A172 (cell line): ENCODE measurements at places on chromosomes 7 and 10. TPM values are rescaled to one million over a fixed set of nuclear protein-coding genes. Genes with fewer than 3 reads are reported as not detected.

- no peak for DNase-seq
Measured at GRCh38 chr10:79025199-79025832, 43.5 kb upstream of the ZMIZ1 start.

GRCh38 chr7:11726001-11726793 is 105.8 kb downstream of the THSD7A start:
- no peak for DNase-seq

SLC39A12 gene
- not detected in 2 replicates for total RNA-seq

DNA sequence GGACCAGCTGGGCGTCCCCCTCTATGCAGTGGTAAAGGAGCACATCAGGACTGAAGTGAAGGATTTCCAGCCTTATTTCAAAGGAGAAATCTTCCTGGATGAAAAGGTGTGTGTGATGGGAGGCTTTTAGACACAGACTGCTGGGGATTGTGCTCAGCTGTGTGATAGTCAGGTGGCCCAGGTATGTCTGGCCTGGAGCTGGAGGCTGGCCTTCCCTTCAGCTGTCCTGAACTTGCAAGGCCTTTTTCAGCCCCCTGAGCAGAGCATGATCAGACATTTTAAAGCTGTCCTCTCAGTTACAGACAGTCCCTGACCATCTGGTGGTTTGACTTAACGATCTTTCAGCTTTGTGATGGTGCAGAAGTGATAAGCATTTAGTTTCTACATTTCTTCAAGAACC is 17.6 kb downstream of the PRXL2A start:
- DNase-seq, result no peak

- DNase-seq, result no peak
Measured at GRCh38 chr7:47726047-47726726, 144.3 kb upstream of the TNS3 start.

TYW1B gene
- 1.2 and 1.3 TPM in 2 replicates for total RNA-seq

SORCS1 gene
- 0.64 and 1.2 TPM in 2 replicates for total RNA-seq

DNA sequence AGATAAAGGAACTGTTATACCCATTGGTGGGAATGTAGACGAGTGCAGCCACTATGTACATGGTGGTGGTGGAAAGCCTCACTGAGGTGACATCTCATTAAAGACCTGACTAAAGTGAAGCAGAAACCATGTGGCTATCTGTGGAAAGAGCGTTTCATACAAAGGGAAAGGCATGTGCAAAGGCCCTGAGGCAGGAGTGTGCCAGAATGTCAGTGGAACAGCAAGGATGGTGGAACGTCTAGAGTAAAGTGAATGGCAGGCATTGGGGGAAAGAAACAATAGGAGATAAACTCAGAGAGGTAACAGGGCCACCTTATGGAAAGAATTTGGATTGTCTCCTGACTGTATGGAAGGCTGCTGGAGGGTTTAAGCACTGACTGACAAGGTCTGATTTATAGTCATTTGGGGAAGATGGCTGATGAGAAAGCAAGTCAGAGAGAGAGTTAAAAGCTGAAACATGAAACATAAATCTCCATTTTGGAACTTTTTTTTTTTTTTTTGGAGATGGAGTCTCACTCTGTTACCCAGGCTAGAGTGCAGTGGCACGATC is 245.7 kb downstream of the STK31 start:
- DNase-seq, result peak; percentile 44

- DNase-seq, result no peak
Measured at GRCh38 chr7:132654150-132654549, 77.9 kb upstream of the PLXNA4 start.

PLPP4 gene
- total RNA-seq, result 10.5 and 11.7 TPM in 2 replicates

DNA sequence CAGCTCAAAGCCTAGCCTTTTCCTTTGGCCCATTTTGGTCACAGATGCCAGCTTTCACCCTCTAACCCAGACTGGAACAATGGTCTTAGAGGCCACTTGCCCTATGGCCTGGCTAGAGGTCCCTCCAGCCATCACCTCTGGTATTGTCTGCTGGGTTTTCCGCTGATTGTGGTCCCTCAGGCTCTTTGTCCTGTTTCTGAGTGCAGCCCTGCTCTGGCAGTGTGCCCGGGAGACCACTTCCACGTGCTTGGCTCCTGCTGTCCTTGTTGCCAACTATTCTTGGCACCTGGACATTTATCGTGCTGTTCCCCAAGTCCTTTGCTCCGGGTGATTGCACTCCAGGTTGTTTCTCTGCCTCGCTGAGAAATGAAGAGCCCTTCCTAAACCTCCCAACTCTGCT is 53.3 kb upstream of the FAM180A start:
- DNase-seq, result no peak

GRCh38 chr7:32670110-32671025 is 175.1 kb downstream of the AVL9 start:
- DNase-seq, result peak; percentile 89

DNA sequence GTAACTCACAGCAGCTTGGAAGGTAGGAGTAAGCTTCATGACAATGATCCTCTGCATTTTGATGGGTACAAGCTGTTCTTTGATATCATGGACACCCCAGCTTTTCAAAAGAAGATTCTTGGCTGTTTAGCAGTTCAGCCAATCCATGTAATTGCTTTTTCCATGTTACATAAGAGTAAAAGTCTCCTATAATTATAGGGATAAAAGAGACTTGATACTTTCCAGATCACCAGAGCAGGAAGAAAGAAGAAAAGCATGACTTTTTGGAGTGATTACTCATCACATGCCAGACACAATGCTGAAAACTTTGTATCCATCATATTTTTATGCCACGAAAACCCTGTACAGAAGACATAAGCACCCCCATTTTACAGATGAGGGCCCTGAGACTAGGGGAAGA is 1049.7 kb downstream of the NRG3 start:
- DNase-seq, result no peak

DNA sequence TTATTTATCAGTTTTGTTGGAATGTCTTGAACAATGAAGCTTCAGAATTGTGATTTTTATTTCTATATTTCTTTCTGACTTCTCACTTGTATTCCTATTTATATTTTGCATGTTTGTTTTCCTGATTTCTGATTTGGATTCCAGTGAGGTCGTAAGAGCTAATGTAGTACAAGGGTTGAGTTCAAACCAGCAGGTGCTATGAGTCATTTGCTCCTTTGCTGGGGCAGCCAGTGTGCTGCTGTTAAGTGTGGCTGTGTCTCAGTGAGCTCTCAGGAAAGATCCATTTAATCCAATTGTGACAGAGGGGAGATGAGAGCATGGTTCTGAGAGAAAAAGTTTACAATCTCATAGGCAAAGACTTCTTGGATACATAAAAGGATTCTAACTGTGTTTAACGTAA is 48.6 kb downstream of the MCU start:
- peak; percentile 67 for DNase-seq

- peak; percentile 62 for DNase-seq
Measured at GRCh38 chr7:142811154-142811737, 40.5 kb downstream of the PRSS2 start.

DNA sequence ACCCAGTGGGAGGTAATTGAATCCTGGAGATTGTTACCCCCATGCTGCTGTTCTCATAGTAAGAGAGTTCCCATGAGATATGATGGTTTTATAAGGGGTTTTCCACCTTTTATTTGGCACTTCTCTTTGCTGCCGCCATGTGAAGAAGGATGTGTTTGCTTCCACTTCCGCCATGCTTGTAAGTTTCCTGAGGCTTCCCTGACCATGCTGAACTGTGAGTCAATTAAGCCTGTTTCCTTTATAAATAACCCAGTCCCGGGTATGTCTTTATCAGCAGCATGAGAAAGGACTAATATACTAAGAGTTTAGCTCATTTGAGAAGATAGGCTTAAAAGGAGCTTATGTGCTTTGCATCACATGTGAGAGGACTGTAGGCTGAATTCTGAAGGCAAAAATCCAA is 29.3 kb downstream of the TMEM248 start:
- peak; percentile 34 for DNase-seq

- no peak for DNase-seq
Measured at GRCh38 chr10:71970869-71971268, 6.7 kb downstream of the CHST3 start.

DNA sequence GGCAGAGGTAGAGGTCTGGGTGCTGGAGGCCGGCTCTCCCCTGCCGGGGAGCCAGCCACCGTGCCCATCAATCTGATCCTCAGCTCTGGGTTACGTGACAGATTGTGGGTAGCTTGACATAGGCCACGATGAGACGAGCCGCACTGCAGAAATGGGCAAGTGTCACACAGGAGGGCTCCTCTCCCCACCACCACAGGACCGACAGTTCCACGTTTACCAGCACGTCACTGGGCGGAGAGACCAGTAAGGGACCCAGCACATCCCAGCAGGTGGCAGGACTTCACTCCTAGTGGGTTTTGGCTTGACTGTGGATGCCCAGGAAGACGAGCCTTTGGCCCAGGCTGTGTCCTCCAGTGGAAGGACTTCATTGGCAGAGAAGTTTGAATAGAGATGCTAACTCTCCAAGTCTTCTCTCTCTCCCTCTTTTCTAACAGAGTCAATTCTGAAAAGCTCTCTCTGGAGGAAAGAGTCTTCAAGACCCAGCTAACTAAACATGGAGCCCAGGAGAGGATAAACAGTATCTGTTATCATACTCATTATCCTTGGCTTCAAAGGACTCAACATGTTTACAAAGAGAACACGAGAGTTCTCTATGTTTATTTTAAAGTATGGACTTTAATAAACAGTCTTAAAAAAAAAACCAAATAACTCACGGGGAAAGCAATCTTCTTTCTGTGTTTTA is 129.3 kb upstream of the JCAD start:
- DNase-seq, result no peak

AGMO gene
- 0.43 TPM in 1 of 2 replicates, not detected in the other for total RNA-seq

ERVW-1 gene
- total RNA-seq, result not detected in 2 replicates

C7orf33 gene
- not detected in 2 replicates for total RNA-seq

- no peak for DNase-seq
Measured at GRCh38 chr10:128029731-128030369, 96.4 kb downstream of the MKI67 start.

CPN1 gene
- total RNA-seq, result not detected in 2 replicates

DNA sequence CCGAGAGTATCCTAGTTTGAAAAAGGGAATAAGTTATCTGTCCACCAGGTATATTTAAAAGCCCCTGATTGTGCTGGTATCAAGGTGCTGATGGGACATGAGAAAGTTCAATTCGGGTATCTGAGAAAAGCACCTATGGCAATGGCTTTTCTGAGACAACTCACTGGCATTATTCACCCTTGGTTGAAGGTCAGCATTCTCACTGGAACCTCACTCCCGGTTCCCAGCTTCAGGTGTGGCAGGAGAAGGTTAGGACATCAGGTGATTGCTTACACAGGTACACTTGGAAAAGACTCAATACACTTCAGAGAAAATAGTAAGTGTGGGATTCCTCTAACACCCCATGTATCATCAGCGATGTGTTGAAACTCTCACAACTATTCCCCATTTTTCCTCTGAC is 643.1 kb downstream of the INHBA start:
- no peak for DNase-seq

GRCh38 chr10:71799608-71800453 is 26.5 kb upstream of the VSIR start:
- no peak for DNase-seq

- DNase-seq, result no peak
Measured at GRCh38 chr7:37353949-37354655, 94.6 kb downstream of the ELMO1 start.

ZC3HAV1L gene
- not detected in 2 replicates for total RNA-seq

CTBP2 gene
- 35.0 and 35.5 TPM in 2 replicates for total RNA-seq

SLC13A1 gene
- not detected in 2 replicates for total RNA-seq

- DNase-seq, result no peak
Measured at GRCh38 chr10:71526653-71527052, 129.9 kb downstream of the CDH23 start.

- peak; percentile 55 for DNase-seq
Measured at GRCh38 chr10:89389254-89389653, 3.2 kb upstream of the IFIT1 start.

GRCh38 chr7:76069238-76069638 is 21.3 kb downstream of the MDH2 start:
- DNase-seq, result peak; percentile 99

- DNase-seq, result no peak
Measured at GRCh38 chr7:28874001-28874400, 84.1 kb downstream of the TRIL start.

GRCh38 chr7:48872548-48872947 is 51.8 kb upstream of the CDC14C start:
- DNase-seq, result no peak

- DNase-seq, result no peak
Measured at GRCh38 chr10:29166713-29167112, 122.2 kb upstream of the LYZL1 start.

SMO gene
- total RNA-seq, result 28.6 and 31.4 TPM in 2 replicates

DNA sequence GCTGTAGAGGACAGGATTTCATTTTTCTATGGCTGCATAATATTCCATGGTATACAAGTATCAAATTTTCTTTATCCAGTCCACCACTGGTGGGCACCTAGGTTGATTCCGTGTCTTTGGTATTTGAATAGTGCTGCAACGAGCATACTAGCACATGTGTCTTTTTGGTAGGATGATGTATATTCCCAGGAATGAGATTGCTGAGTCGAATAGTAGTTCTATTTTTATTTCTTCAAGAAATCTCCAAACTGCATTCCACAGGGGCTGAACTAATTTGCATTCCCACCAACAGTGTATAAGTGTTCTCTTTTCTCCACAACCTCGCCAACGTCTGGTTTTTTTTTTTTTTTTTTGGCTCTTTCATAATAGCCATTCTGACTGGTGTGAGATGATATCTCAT is 550.0 kb downstream of the REEP3 start:
- DNase-seq, result no peak
